ENCODE measurements at places on chromosomes 6 and 20. TPM values are rescaled to one million over a fixed set of nuclear protein-coding genes. Genes with fewer than 3 reads are reported as not detected.

GRCh38 chr20:17936761-17937732, 31.5 kb downstream of the SNX5 start:
- DNase-seq = peak; percentile 58

DNA sequence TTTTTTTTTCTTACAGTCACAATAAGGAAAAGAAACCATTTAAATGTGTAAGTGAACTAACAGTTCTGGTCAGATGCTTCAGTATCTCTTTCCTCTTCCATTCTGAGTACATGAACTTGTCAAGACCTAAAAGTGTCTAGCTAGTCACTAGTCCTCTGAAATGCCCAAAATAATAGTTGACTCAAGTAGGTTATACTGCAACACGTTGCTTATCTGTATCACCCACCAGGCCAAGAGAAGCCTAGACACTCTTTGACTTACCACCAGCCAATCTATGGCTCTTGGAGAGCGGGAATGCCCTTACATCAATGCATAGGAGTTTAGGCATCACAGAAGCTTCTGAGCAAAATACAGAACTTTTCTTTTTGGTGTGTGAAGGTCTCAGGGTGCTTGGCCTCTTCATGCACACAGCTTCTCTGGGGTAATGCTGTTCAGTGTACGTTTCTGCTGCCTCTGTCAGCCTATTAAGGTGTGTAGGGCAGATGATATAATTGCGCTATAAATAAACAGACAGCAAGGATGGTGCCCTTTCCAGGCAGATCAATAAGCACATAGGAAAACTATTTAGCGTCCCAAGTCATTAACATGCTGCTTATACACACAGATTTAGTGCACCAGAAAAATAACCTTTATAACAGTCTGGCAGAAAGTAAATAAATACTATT, 7.8 kb upstream of the GFOD1 start:
- DNase-seq = no peak

DNA sequence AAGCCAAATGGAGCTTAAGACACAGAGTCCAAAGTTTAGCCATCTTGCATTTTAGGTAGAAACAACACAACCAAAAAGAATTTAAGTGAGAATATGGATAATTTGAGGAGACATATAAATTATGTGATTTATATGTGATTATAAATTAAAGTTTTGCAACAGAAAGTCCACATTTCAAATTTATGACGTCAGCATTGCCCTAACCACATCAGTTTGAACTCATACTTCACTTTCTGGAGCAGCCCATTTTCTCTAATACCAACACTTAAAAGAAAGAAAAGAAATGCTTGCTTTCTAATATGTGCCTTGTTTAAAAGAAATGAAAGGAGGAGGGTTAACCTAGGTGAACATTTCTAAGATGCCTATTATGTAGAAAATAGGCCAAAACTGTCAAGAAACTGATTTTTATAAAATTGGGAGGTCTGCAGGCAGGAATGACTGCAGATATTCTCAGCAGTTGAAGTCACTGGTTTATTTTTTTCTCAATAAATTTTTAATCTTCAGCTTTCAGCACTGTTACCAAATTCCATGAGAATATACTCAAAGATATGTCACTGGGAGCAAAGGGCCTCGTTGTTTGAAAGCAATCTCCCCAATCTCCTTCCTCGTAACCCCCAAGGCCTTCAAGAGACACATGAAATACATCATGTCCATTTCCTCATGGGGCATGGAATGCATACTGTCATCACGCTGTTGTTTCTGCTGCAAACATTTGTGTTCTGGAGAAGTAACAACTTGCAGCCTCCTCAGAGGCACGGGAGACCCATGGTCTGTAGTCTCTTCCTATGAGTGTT, 137.8 kb downstream of the SOD2 start:
- DNase-seq = no peak

Gene RHAG
- not detected for total RNA-seq

GRCh38 chr6:128736780-128737179, 146.2 kb upstream of the LAMA2 start:
- DNase-seq = no peak

- no peak for DNase-seq
These were observed 16.7 kb downstream of the MGME1 start for GRCh38 chr20:17985388-17986018.

GRCh38 chr6:166278579-166279392, 29.4 kb downstream of the PRR18 start:
- no peak for DNase-seq

DNA sequence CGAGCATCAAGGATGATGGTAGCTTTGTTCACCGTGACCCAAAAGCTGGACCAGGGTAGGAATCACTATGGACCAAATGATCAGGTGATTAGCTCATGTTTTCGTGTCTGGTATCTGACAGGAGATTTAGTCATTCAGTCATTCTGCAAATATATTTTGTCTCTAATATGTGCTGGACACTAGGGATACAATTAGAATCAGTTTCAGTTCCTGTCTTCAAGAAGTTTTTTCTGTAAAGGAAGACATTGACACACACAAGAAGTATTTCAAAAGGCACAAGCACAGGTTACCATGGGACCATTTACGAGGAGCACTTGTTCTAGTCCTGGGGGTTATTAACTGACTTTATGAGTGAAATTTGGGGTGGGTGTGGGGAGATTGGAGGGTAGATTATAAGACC, 244.9 kb downstream of the HIVEP2 start:
- no peak for DNase-seq

- no peak for DNase-seq
These were observed 232.2 kb downstream of the ERMARD start for GRCh38 chr6:169983651-169984050.

DNA sequence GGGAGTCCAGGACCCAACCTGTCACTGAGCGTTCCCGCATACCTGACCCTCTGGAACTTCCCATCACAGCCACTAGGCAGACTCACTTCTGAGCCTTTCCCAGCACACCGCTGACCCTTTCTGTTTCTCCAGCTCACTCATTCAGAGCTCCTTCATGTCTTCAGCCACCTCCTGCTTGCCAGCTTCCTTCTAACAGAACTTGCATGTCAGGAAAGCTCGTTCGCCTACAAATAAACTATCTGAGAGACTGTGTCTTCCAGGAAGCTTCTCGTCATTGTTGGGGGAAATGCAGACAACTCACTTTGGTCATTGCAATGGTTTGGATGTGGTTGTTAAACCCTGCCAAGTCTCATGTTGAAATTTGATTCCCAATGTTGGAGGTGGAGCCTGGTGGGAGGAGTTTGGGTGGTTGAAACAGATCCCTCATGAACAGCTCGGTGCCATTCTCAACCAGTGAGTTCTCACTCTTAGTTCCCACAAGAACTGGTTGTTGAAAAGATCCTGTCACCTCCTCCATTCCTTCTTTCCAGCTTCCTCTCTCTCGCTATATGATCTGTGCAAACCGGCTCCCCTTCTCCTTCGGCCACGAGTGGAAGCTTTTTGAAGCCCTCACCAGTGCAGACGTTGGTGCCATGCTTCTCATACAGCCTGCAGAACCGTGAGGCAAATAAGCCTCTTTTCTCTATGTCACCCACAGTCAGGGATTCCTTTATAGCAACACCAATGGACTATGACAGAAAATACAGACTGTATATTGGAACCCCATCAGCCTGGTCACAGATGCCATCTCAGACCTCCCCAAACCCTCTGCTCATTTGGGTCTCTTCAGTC, 1.4 kb upstream of the MUC21 start:
- DNase-seq = no peak

DNA sequence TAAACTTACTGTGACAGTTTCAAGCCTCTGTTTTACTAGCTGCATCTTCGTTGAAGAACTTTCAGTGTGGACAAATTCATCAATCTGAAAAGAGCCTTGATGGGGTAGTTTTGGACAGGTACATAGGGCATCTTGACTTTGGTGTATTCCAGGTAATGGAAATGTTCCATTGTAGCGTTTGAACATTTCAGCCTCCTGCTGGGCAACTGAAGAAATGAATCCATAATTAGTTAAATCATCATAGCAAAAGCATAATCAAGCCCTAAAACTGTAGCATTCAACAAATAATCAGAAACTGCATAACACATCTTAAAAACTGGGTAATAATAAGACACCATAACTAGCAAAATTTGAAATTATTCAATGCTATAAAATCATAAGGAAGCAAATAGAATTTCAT, 86.2 kb downstream of the AHI1 start:
- no peak for DNase-seq

DNA sequence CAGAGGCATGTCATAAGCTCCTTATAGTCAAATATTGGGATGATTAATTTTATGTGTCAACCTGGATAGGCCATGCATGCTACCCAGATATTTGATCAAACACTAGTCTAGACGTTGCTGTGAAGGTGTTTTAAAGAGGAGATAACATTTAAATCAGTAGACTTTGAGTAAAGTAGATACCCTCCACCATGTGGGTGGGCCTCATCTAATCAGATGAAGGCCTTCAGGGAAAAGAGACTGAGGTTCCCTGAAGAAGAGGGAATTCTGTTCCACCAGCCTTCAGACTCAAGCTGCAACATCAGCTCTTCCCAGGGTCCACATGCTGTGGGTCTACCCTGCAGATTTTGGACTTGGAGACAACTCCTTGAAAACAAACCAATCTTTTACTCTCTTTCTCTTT, 11.4 kb upstream of the NEDD9 start:
- DNase-seq = no peak

- no peak for DNase-seq
These were observed 79.3 kb downstream of the PSMB1 start for GRCh38 chr6:170473801-170474200.

DNA sequence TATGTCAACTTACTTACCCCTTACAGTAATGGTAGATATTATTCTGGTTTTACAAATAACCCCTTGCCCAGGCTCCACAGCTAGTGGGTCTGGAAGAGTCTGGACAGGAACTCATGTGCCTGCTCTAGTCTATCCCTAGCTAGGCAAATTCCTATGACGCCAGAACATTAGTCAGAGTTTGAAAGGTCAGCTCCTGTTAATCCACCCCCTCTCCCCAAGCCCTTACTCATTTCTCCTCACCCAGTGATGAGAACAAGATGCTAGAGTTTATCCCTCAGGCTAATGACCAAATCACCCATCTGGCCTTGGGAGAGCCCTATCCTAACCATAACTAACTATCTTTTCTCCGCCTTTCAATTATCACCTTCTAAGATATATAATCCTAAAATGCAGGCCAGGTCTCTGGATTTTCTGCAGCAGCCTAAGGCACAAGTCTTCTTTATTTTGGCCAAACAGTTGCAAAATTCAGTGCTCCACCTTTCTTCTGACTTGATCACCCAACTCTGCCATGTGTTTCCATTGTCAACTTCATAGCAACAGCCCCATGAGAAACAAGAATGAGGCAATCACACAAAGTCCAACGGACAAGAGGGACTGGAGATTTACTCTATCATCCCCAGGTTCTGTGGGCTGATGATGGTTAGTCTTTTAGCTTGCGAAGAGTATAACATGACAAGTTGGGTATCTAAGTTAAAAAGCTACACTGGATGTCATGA, 113.3 kb downstream of the TASP1 start:
- DNase-seq = no peak

DNA sequence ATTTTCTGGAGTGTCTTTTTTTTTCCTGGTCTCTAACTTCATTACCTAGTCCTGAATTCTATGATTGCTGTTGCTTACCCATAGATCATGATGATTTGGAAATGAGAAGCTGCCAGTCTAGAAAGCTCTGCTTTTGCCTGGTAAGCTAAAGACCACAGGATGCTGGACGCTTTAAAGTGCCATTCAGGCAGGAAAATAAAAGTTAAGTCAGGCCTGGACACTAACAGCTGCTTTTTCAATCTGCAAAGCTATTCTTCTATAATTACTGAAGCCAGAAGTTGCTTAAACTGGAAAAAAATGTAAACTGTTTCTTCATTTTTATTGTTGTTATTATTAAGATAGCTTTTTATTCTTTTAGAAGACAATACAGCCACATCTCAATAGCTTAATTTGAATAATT, 129.8 kb upstream of the SPACA1 start:
- DNase-seq = no peak

DNA sequence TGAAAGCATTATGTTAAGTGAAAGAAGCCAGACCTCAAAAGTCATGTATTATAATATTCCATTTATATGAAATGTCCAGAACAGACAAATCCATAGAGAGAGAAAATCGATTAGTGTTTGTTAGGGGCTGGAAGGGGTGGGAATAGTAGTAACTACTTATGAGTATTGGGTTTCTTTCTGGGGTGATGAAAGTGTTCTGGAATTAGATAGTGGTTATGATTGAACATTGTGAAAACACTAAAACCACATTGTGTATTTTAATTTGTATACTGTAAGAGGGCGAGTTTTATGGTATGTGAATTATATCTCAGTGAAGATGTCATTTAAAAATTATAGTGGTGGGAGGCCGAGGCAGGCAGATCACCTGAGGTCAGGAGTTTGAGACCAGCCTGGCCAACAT, 52.0 kb upstream of the KIF13A start:
- no peak for DNase-seq

GRCh38 chr20:32934580-32934979, 69.7 kb downstream of the SUN5 start:
- no peak for DNase-seq

Gene GLP1R
- 0.35 TPM for total RNA-seq

- no peak for DNase-seq
These were observed 82.1 kb downstream of the UNC5CL start for GRCh38 chr6:40956936-40957335.

GRCh38 chr6:149228311-149228955, 89.1 kb upstream of the TAB2 start:
- DNase-seq = no peak

DNA sequence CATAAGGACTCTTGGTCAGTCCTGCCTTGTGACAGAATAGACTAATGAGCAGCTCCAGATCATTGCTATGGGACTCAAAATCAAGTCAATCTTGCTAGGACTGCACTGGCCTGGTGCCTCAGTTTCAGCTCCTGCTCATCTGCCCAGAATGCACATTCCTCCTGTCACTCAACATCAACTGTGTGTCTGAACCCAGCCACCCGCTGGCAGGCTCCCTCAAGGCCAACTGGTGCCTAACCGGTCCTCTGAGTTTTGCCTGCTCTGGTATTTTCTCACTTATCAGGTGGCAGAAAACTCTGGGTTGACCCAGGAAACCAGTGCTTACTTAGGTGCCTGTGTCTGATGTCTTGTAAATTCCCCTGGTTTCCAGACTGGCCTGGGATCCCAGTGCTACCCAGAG, 297.7 kb downstream of the DHX35 start:
- no peak for DNase-seq

DNA sequence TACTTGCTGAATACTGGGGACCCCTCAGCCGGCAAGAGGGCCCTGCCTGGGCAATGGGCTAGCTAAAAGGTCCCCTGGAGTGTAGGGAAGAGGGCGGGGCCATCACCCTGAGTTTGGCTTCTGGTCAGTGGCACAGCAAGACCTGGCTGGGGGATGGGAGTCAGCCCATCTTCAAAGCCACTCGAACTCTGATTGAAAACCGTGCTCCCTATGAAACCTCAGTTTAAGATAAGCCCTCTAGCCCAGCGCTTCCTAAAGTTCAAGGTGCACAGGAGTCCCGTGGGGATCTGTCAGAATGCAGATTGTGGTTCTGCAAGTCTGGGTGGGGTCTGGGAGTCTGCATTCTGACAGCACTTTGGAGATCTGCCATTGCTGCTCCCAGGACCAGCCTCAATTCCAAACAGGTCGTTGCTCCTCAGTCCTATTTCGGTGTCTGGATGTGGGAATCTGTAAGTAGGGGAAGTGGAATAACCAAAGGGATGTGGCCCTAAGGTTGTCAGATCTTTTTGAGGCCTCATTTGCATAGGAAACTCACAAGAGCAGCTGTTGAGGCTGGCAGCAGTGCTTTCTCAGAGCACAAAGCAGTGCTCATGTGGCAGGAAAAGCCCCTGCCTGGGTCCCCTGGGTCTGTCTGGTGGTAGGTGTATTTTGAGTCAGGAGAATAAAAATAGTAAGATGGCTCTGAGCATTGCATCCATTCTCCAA, 85.3 kb upstream of the SCP2D1 start:
- DNase-seq = no peak
